ENCODE measurements at places on chromosomes 1 and 21. TPM values are rescaled to one million over a fixed set of nuclear protein-coding genes. Genes with fewer than 3 reads are reported as not detected.

Gene ANGPTL3
- not detected for total RNA-seq

DNA sequence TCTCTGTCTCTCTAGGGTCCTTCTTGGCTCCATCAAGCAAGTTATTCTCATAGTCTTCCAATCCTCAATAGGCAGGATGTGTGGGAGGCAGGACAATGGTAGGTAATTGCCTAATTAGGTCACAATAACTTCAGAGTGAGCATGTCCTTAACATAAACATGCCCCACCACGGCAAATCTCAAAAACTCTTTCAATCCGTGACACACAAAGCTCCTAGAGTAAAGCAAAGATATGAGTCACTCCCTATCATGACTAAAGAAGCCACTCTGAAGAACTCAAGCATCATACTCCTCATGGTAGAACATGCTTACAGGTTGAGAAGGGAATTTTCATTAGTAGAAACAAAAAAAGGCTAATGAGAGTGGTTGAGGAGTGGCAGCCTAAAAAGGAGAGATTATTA, 4.9 kb downstream of the HAO2 start:
- DNase-seq: peak; percentile 93

GRCh38 chr1:61993331-61993961, 201.2 kb upstream of the L1TD1 start:
- peak; percentile 97 for DNase-seq

GRCh38 chr1:90534663-90535295, 182.3 kb downstream of the BARHL2 start:
- DNase-seq: no peak

GRCh38 chr21:25970254-25970930, 200.2 kb downstream of the APP start:
- DNase-seq: no peak

Gene DIO1
- not detected for total RNA-seq

DNA sequence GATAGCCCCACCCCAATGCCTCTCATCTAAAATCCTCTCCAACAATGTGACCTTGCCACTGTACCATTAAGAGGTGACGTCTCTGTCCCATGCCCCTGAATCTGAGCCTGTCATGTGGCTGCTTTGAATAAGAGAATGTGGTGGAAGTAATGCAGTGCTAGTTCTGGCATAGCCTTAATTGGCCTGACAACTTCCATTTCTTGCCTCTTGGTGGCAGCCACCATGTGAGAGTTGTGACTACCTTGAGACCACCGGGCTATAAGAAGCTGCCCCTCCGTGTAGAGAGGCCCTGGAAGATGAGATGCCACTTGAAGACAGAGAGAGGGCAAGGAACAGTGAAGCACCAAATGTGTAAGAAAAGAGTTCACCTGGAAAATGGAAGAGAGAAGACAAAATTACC, 95.4 kb downstream of the POFUT2 start:
- no peak for DNase-seq

DNA sequence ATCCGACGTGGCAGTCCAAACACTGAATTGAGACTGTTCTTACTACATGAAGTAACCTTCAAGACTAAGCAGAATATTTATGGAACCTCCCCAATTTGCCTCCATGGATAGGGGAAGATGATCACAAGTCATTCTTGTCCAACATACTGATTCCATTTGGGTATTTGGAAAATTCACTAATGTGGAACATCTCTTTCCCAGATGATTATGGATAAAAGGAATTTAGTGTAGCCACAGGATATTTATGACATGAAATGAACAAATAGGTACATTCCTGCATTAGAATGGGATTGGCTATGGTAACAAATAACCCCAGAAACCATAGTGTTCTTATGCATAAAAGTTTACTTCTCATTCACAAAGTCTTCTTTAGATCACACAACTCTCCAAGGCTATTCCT, 40.2 kb upstream of the SGIP1 start:
- no peak for DNase-seq

DNA sequence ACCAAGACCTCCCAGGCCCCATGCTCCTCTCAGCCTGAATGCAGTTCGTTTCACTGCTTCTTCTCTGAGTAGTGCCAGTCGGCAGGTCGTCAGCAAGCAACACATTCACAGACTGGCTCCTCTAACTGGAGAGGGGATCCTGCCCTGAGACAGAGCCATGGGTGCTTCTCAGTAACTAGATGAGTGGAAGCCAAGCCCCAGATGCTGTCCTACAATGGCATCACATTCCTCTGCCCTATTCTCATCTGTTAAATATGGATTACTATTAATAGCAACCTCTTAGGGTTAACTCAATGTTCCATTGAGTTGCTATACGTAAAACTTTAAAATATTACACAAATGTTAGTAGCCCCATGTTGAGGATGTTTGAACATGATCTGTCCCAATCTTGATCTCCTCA, 84.2 kb upstream of the S1PR1 start:
- DNase-seq: no peak

DNA sequence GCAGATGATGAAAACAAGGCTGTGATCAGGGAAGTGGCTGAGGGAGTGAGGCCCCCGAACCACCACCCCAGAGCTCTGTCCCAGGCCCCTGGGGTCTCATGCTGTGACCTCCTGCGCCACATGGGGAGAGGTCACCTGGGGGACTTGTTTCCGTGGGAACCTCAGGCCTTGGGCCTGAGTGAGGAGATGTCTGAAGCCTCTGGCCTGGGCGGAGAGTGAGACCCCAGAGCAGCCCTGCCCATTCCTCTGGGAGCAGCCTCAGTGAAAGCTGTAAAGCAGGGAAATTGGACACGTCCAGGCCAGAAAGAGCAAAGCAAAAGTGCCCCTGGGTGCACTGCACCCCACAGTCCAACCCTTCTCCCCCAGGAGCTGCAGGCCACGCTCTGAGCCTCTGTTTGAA, 16.5 kb upstream of the NPHP4 start:
- DNase-seq: no peak

DNA sequence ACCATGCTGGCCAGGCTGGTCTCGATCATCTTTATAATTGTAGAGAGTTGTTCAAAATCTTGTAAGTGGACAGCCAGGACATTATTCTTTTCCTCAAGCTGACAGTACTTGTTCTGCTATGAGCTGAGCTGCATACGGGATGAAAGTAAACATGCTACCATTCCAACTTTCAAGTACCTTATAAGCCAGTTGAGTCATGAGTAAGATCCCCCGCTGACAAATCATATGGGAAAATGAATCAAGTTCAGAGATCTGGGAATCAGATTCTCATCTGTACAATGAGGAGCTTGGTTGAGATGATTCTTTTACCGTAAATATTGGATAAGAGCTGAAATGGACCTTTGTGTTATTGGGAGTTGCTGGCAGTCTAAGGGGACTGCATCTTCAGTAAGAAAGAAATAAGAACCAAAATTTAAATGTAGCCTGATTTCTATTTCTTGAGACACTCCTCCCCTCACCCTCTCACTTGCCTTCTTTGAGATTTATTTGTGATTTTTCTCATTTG, 62.7 kb downstream of the CENPF start:
- DNase-seq: peak; percentile 63

Gene SPATA1
- 0.26 TPM for total RNA-seq

DNA sequence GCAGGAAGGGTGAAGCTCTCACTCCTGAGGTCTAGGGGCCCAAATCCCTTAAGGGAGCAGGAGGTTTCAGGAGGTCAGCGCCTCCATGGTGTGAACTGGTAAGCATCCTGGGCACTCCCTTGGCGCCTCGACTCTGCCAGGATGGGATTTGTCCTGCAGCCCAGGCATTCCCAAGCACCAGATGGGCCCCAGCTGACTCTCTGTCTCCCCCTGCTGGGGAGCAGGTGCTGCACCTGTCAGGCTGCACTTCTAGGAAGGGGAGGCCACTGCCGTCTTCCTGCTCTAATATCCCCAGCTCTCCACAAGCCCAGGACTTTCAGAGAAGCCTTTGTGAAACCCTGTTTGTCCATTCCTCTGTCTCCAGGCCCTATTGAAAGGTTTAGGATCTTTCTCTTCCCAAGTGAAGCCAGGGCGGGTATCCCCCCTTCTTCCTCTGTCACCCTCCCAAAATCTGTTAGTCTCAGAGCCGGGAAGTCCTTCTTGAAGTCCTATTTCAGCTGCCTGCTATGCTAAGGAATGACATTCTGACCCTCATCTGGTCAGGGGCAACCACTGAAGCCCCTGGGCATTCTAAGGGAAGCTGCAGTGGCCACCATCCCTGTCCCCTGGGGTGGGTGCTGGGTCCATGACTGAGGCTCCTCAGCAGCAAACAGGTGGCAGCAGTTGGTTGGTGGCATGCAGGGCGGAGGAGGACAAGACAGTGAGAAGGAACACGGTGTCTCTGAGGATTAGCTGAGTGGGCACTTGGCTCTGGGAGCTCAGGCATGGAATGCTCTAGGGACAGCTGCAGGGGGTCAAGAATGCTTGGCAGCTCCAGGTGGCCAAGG, 3.2 kb downstream of the MYBPH start:
- peak; percentile 38 for DNase-seq

- DNase-seq: no peak
Observed at GRCh38 chr1:173137107-173137706, 69.9 kb downstream of the TNFSF4 start.

Gene PTAFR
- total RNA-seq: 10.9 TPM

Gene CA6
- total RNA-seq: not detected

Gene MTOR
- 37.6 TPM for total RNA-seq

Gene AKNAD1
- total RNA-seq: 0.26 TPM

Gene HAO2
- 0.13 TPM for total RNA-seq

- peak; percentile 60 for DNase-seq
Observed at GRCh38 chr1:54857746-54858561, 29.0 kb downstream of the DHCR24 start.

DNA sequence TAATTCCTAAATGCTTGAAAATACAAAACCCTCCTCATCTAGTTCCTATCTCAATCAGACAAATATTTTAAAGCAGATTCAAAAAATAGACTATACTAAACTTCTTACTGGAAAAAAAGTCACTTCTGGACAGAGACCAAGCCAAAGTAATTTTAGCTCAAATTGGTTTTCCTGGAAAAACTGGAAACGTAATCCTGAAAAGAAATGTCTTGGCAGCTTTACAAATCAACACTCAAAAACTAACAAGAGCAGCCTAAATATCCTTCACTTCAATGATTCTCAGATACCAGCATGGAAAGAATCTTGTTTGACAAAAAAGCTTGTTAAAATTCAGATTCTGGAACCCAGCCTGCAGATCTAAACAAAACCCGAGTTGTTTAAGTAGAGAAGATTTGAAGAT, 9.1 kb upstream of the GPR88 start:
- no peak for DNase-seq

- no peak for DNase-seq
Observed at GRCh38 chr1:106366627-106367319, 689.7 kb upstream of the PRMT6 start.
